ENCODE measurements at places on chromosomes 1 and 21.

- DNase-seq = no peak
These were observed 80.9 kb downstream of the USP24 start for GRCh38 chr1:55134152-55134808.

- DNase-seq = no peak
These were observed 248.2 kb downstream of the PLA2G4A start for GRCh38 chr1:187076922-187077321.

DNA sequence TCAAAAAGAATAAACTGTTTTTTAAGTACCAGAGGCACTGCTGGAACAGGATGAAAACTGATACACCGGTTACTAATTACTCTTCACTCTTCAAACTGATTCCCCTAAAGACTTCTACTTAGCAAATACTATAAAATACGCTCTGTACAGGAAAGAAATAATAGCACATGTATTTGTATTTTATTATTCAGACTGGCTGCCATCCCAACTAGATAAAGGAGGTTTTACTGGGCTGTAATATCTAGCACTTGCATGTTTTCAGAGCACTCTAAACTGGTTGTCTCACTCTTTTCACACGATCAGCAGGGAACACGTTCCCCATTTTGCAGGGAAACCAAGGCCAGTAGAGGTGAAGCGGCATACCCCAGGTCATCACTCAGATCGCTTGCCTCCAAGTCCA lies 9.2 kb downstream of the SMIM12 start:
- DNase-seq = no peak

GRCh38 chr1:5311634-5312292 lies 657.4 kb downstream of the AJAP1 start:
- DNase-seq = no peak

- peak; percentile 54 for DNase-seq
These were observed 115.4 kb upstream of the NEGR1 start for GRCh38 chr1:72397786-72398185.

DNA sequence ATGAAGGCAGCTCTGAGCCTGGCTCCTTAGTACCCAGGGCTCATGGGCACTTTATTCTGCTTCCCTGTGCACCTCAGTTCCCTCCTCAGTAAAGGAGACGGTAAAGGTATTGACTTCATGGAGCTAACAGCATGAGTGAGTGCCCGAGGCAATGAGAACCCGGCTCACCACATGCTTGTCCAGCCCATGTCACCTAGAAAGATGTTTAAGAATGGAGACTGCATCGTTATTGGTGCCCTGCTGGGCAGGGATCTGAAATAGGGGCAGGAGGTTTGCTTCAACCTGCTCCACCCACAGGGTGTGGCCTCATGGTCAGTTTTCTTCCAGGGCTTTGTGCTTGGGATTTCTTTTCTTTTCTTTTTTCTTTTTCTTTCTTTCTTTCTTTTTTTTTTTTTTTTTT lies 7.0 kb upstream of the KCNE1 start:
- no peak for DNase-seq

GRCh38 chr1:104592926-104593325 lies 843.2 kb downstream of the AMY1C start:
- DNase-seq = no peak

- no peak for DNase-seq
These were observed 47.3 kb downstream of the FAM78B start for GRCh38 chr1:166119471-166119965.

GRCh38 chr1:196535727-196536126 lies 72.5 kb downstream of the KCNT2 start:
- DNase-seq = no peak

DNA sequence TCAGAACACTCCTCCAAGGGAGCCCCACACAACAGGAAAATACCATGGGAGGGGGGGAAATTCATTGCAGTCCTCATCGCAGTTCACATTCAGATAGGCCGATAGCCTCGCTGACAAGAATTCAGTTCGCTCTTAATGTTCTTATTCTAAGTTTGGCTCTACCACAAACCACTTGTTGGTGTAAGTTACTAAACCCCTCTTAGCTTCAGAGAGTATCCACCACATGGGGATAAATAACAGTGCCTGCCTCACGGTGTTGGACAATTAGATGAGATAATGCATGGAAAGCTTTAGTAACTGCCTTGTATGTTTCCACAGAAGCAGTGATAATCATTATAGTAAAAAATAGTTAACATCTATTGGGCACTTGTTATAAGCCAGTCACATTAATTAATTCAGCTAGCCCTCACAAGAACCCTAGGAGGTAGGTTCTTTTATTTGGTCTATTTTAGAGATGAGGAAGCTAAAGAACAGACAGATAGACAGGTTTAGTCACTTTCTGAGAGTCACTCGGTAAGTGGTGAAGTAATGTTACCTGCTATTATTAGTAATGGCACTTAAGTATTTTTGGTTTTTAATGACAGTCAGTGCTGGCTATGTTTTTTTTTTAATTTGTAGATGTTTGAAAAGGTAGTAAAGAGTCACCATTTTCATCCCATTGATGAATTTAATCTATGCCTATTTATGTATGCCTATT lies 10.1 kb downstream of the VAV3 start:
- no peak for DNase-seq

- DNase-seq = no peak
These were observed 3.0 kb downstream of the SPATA46 start for GRCh38 chr1:162373541-162374260.

- DNase-seq = no peak
These were observed 22.9 kb downstream of the ANGPTL7 start for GRCh38 chr1:11211925-11212587.

- no peak for DNase-seq
These were observed 28.9 kb upstream of the HPDL start for GRCh38 chr1:45297666-45298356.

DNA sequence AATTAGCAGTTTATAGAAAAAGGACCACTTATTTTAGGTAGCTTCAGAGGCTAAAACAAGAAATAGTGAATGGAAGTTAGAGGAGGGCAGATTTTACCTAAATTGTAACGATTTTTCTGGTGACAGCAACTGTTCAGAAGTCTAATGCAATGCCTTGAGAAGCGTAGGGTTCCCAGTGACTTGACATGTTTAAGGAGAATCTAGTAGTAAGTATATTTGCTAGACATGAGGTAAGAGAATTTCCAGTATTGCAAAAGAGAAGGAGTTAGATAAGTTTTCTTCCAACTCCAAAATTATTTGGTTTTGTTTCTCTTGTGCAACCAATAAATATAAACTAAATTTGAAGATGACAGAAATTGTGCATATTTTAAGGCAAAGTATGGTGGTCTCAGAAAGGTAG lies 140.0 kb downstream of the SMYD3 start:
- peak; percentile 2 for DNase-seq

- DNase-seq = no peak
These were observed 95.5 kb upstream of the IVNS1ABP start for GRCh38 chr1:185412385-185413087.

DNA sequence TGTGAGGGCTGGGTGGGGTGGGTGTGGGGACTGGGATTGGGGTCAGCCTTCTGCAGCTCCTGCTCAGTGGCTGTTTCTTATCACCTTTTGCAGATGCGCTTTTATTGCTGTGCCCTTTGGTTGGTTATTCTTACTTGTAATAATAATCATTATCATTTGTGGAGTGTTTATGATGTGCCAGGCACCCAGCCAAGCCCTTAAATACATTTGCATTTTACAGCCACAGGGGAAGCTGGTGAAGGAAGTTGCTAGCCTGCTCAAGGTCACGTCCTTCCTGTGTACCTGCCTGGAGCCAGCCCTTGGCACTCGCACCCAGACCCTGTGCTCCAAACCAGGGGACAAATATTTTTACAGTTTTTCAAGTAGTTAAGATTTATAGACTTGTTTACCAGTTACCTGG lies 144.0 kb downstream of the PGBD5 start:
- DNase-seq = no peak

GRCh38 chr1:147539122-147539575 lies 2.2 kb upstream of the BCL9 start:
- DNase-seq = peak; percentile 84

- DNase-seq = no peak
These were observed 42.4 kb downstream of the TTC39A start for GRCh38 chr1:51287966-51288365.

DNA sequence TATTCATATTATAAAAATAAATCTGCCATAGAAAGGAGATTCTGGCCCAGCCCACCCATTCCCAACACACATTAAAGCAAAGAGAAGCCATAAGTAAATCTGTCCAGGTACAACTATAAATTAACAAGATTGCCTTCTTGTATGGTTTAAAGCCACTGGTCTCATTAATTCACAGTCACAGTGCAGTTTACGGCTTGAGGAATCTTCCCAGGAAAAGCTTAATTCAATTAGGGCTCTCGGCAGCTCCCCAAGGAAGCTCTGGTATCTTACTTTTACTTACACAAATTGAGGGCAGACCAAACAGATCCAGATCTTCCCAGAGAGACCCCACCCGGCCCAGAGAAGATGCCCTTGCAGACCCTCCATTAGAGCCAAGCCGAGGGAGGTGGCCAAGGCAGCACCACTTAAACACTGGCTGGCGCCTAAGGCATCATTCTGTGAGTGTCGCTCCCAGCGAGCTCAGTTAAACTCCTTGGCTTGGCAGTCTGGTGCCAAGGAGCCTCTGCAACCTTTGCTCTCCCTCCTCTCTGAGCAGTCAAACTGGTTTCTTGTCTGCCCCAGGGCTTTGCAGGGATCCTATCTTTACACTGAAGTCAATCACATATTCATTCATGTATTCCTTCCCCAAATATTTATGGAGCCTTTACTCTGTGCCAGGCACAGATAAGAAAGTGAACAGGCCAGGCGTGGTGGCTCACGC lies 10.7 kb downstream of the SLC9A1 start:
- DNase-seq = no peak

GRCh38 chr21:38942748-38943211 lies 137.1 kb downstream of the ETS2 start:
- no peak for DNase-seq

GRCh38 chr21:33418691-33419090 lies 15.5 kb downstream of the IFNGR2 start:
- no peak for DNase-seq

DNA sequence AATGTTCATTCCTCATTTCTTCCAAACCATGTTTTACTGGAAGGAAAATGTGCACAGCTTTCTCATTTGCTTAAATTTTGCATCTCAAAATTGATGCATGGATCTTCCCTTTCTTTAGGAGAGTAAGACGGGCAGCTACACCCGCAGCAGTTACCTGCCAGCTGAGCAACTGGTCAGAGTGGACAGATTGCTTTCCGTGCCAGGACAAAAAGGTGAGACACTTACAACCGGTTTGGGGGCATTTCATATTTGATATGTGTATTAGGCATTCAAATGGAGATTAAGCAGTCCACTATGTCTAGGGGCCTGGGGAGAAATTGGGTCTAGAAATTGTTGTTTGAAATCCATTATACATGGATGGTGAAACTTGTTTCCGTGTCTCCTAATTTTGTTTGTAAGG lies 12.9 kb downstream of the C8A start:
- no peak for DNase-seq

DNA sequence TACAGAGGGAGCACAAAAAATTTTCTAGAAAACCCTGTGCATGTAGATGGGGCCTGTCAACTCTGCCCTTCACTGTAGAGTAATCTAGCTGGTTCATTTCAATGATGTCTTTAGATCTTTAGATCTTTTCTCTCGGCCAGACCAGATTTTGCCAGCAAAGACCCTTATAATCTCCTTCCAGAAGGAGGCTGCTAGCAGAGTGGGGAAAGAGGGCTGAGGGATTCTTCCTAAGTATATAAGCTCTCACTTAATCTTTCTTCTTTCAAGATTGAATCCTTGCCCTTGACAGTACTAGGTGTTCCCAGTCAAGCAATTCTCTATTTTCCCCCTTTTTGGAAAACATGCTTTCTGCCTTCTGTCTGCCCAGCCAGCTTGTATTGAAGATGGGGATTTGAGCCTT lies 34.3 kb downstream of the BCAS2 start:
- no peak for DNase-seq

- DNase-seq = no peak
These were observed 232.8 kb downstream of the CHRM3 start for GRCh38 chr1:239619190-239619589.

DNA sequence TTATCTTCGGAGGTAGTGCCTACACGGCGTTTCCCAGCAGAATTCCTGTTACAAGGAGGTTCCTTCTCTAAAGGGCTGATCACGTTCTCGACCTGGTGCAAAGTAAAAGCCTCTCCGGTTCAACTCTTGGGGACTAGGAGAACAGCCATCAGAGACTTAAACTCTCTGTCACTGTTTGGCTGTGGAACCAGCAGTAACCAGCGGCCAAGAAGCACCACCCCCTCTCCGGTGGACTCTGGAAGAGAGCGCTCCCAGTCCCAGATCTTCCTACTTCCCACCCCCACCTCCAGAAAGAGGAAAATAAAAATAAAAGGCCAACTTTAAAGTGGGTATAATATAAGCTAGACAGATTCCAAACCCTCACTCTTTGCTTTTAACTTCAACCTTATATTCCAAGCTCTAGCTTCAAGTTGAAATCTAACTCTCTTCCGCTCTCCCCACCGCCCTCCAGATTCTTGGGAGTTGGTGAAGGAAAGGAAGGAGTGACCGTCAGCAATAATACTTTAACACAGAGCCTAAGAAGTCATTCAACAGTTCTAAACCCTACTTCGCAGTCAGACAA lies 2.9 kb downstream of the BRINP3 start:
- DNase-seq = no peak

DNA sequence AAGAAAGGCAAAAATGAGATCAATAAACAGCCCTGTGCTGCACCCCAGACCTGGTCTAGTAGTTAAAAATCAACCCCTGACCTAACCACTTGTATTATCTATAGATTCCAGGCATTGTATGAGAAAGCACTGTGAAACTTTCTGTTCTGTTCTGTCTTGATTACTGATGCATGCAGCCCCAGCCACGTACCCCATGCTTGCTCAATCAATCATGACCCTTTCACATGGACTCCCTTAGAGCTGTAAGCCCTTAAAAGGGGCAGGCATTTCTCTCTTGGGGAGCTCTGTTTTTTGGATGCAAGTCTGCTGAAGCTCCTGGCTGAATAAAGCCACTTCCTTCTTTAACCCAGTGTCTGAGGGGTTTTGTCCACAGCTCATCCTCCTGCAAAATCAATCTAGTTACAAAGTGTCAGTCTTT lies 24.2 kb upstream of the CD34 start:
- DNase-seq = no peak

GRCh38 chr1:109391626-109392025 lies 6.1 kb downstream of the SORT1 start:
- no peak for DNase-seq

- DNase-seq = no peak
These were observed 119.2 kb upstream of the KIAA1614 start for GRCh38 chr1:180793451-180793850.

- no peak for DNase-seq
These were observed 5.5 kb downstream of the CACYBP start for GRCh38 chr1:175005085-175005783.
